ENCODE measurements at places on chromosomes 7 and 10.

DNA sequence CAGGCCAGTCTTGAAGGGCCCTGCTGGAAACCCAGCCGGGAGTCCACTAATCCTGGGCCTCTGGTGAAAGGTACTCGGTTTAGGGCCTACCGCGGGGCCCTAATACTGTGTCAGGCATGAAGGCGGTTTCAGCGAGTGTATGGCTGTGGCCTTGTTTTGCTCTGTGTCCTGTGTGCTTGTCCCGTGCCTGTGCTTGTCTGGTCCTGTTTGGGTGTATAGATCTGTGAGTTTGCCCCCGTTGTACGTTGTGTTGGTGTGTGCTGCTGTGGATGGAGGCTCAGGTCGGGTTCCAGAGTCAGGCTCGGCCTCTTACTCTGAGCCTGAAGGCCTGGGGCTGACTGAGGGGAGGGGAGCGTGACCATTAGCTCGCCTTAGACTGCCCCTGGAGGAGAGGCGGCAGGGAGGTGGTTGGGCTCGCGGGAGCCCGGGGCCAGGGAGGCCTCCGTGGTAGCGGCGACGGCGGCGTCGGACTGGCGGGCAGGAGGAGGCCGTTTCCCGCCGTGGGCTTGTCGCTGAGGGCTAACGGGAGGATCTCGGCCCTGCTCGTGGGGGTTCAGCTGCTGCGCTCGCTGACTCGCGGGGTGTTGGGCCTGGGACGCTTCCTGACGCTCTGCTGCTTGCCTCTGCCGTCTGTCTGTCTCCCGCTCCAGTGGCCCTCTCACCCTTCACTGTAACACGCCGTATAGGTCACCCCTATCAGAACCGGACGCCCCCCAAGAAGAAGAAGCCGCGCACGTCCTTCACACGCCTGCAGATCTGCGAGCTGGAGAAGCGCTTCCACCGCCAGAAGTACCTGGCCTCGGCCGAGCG lies 2.6 kb downstream of the TLX1 start:
- DNase-seq = no peak

DNA sequence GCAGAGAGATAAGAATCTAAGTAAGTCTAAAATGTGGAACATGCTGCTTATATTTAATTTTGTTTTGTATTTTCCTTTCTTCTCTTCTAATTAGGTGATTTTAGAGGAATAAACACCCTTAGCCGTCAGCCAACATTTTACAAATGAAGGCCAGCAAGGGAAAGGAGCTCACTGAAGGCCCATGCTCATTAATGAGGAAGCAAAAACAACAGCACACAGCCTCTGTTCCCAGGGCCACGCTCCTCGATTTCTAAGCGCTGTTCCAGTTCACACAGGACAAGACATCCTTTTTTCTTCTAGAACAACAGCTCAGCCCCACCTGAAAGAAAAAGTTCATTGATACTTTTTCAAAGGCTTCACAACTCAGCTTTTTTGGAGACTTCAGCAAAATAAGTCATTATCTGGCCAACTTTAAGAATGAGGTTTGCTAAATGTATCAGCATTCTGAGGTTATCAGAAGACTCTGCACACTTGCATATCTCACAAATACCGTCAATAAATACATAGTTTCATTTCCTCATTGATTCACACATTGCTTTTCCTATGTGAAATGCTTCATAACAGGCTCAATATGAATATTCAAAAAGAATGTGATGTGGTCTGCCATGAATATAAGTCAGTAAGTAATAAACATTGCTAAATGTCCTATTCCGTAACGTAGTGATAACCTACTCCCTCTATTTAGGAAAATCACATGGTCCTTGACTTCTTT lies 34.8 kb upstream of the SFMBT2 start:
- no peak for DNase-seq

DNA sequence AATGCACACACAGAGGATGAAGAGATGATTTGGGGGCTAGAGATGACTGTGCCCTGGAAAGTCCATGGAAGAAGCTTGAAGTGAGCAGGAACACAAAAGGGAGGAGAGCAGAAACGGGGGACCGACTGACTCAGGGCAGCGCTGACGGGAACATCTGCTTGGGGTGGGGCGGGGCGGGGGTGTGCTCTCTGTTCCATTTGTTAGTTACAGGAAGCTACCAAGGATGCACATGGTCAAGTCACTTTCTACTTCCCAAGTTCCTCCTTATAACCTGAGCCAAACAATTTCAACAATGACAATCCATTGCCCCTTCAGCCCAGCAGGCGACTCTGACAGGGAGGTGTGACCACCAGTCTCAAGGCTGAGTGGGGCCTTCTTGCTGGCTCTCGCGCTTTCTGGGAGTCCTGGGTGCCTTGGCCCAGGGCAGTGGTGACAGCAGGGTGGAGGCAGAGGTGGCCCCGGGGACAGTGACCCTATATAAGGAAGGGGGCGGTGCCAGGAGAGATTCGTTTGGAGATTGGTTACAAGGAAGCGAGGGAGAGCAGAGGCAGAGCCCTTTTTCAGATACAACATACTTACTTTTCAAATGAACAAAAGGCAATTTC lies 39.6 kb downstream of the CLEC2L start:
- no peak for DNase-seq

DNA sequence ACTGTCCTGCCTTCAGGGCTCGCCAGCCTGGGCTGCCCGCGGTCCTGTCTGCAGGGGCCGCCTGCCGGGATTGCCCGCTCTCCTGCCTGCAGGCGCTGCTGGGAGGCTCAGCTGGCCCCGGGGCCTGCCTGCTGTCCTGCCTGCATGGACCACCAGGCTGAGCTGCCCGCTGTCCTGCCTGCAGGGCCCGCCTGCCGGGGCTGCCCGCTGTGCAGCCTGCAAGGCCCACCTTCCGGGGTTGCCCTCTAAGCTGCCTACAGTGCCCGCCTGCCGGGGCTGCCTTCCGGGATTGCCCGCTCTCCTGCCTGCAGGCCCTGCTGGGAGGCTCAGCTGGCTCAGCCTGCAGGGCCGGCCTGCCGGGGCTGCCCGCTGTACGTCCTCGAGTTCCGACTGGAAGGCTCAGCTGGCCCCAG lies 164.4 kb downstream of the GLRX3 start:
- DNase-seq = no peak

All from M059J (cell line).